Endothelial cell of coronary artery (primary cell): ENCODE measurements at places on chromosomes 7 and 10. TPM values are rescaled to one million over a fixed set of nuclear protein-coding genes. Genes with fewer than 3 reads are reported as not detected.

The RAPGEF5 gene
- 131 and 142 TPM in 2 replicates for total RNA-seq

The LBX1 gene
- not detected in 2 replicates for total RNA-seq

The DBNL gene
- total RNA-seq: 138 and 162 TPM in 2 replicates

The GPR141 gene
- total RNA-seq: not detected in 2 replicates

The CUZD1 gene
- total RNA-seq: 0.54 and 1.0 TPM in 2 replicates

The CALCR gene
- total RNA-seq: not detected in 2 replicates

The KCNH2 gene
- total RNA-seq: under 0.01 TPM in 1 of 2 replicates, not detected in the other

The DGKI gene
- total RNA-seq: 0.36 and 1.0 TPM in 2 replicates

The OPN1SW gene
- not detected in 2 replicates for total RNA-seq

The HHEX gene
- 32.8 and 33.5 TPM in 2 replicates for total RNA-seq

The UPF2 gene
- total RNA-seq: 15.1 and 16.5 TPM in 2 replicates

The ANKRD22 gene
- not detected in 2 replicates for total RNA-seq
